ENCODE measurements at places on chromosomes 7 and 10. TPM values are rescaled to one million over a fixed set of nuclear protein-coding genes. Genes with fewer than 3 reads are reported as not detected.

The SPDYE18 gene
- not detected for total RNA-seq

The ITPRID1 gene
- total RNA-seq: 25.0 TPM

The NHLRC2 gene
- 21.4 TPM for total RNA-seq

The STEAP1B gene
- total RNA-seq: 12.3 TPM

The ADRB1 gene
- total RNA-seq: 0.72 TPM

The PRKG1 gene
- total RNA-seq: 144 TPM

The DPYSL4 gene
- total RNA-seq: 1.2 TPM

The MYOZ1 gene
- 1.4 TPM for total RNA-seq

The ZNF12 gene
- 35.2 TPM for total RNA-seq

The KCTD7 gene
- total RNA-seq: 12.0 TPM

The CHN2 gene
- total RNA-seq: 20.2 TPM
